Tibial nerve (tissue), 4 donors: ENCODE measurements at places on chromosomes 6 and 20. TPM values are rescaled to one million over a fixed set of nuclear protein-coding genes. Genes with fewer than 3 reads are reported as not detected.
A peak's percentile ranks its signal among the peaks of the same experiment; 100 is the strongest.

- H3K4me3 ChIP-seq = no peak overlapping the region
- DNase-seq = no peak
- H3K27me3 ChIP-seq = no peaks in the 10 kb centered on the region
- H3K36me3 ChIP-seq = no peaks in the 10 kb centered on the region
- peaks cover 75% of the 10 kb centered on the region for H3K4me1 ChIP-seq
- no peak overlapping the region for H3K27ac ChIP-seq
These were observed 10.4 kb downstream of the IGF2R start for GRCh38 chr6:159979136-159979874.

DNA sequence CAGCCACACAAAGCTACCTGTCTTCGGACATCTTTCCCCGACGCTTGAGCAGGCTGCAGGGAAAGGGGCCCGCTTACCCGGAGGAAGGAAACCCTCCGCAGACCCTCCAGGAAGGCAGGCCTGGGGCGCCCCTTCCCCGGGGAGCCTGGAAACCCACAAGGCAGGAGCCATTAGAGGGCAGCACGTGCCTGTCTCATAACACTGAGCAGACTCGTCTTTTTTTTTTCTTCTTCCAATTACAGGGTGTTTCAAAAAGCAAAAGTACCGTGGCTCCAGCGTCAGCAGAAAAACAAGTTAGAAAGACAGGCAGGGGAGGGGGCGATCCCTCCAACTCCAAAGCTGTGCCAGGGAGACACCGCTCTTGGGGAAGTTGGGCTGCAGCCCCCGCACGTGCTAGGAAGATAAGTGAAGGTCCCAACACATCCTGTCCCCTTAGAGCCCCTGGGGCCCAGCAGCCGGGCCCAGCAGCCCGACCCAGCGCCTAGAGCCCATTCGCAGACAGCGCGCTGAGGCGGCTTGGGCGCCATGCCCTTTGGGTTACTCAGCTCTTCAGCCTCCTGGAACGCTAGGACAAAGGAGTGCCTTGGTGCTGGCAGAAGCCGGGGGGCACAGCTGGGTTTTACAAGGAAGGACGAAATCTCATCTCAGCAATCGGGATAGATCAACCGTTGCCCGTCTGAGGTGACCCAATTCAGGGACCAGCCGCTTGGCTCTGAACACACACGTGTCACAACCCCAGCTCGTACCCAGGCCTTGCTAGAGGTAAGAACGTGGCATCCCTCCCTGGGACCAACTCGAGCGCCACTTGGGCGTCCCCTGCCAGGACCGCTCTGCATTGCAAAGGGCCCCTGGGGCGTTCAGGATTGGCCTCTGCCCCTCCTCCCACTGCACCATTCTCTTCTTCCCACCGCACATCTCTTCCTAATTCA, 136.3 kb downstream of the LY86 start:
- H3K36me3 ChIP-seq = no peaks in the 10 kb centered on the region
- peak overlapping the region; percentile 15 for H3K4me3 ChIP-seq
- H3K27ac ChIP-seq = peak overlapping the region; percentile 58

GRCh38 chr6:64589961-64590360, 954.4 kb downstream of the PHF3 start:
- H3K36me3 ChIP-seq = no peaks in the 10 kb centered on the region
- no peaks in the 10 kb centered on the region for H3K27me3 ChIP-seq
- no peak overlapping the region for H3K27ac ChIP-seq
- no peaks in the 10 kb centered on the region for H3K4me1 ChIP-seq

DNA sequence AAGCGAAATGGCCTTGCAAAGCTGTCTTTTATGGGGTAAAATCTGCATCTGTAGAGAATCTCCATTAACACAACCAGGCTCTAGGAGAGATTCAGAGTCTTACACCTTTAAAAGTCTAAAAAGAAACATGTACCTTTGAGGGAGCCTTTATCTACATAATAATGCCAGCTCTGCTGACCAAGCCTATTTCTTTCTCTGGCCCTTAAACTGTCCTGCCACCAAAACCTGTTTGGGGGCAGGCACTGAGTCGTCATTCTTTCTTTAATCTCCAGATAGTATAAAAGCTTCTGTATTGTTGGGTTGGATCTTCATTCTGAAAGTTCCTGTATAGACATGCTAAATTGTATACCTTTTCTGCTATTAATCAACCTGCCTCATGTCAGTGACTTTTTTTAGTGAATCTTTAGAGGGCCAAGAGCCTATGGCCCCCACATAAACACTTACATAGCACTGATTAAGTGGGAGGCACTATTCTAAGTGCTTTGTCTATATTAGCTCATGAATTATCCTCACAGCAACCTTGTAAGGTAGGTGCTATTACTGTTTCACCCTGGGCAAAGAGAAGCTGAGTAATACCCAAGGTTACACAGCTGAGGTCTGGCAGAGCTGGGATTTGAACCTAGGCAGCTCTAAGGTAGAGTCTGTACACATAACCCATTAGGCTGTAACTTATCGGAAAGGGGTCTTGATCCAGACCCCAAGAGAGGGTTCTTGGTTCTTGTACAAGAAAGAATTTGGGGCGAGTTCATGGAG, 232.3 kb upstream of the DTNBP1 start:
- H3K27me3 ChIP-seq = no peaks in the 10 kb centered on the region
- DNase-seq = no peak
- no peak overlapping the region for H3K27ac ChIP-seq
- H3K4me1 ChIP-seq = no peaks in the 10 kb centered on the region
- H3K36me3 ChIP-seq = no peaks in the 10 kb centered on the region

DNA sequence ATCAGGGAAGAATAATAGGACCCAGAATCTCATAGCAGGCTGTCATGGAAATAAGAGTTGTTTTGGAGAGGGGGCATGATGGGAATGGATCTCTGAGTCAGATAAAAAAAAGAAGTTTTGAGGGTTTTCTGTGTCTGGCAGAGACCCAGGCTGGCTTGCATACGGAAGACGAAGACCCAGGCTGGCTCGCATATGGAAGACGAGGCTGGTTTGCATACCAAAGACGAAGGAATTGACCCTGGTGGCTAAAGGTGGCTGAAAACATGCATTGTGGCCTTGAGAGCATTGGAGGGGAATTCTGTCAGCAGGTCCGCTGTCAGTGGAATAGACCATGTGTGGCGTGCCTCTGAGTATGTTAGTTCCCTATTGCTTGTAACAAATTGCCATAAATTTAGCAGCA, 335.1 kb downstream of the BTBD3 start:
- no peak overlapping the region for H3K27ac ChIP-seq
- H3K4me3 ChIP-seq = no peak overlapping the region
- DNase-seq = no peak
- no peaks in the 10 kb centered on the region for H3K4me1 ChIP-seq

DNA sequence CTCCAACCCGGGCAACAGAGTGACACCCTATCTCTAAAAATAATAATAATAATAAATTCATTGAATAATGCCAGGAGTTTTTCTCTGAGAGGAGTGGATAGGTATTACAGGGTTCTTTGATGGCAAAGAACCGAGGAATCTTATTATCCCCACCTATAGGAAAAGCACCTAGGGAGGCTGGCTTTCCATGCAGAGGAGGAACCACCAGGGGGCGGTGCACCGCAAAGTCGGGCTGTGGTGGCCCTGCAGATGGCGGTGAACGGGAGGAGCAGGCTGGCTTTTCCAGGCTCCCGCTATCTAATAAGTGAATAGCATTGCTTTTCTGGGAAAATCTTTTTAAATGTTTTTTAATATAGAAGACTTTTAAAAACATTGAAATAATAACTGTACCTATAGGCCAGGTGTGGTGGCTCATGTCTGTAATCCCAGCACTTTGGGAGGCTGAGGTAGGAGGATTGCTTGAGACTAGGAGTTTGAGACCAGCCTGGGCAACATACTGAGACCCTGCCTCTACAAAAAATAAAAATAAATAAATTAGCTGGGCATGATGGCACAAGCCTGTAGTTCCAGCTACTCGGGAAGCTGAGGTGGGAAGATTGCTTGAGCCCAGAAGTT, 864.2 kb downstream of the KIF16B start:
- no peaks in the 10 kb centered on the region for H3K36me3 ChIP-seq
- DNase-seq = peak; percentile 24
- H3K27ac ChIP-seq = no peak overlapping the region
- H3K4me1 ChIP-seq = no peaks in the 10 kb centered on the region
- no peaks in the 10 kb centered on the region for H3K27me3 ChIP-seq
- no peak overlapping the region for H3K4me3 ChIP-seq

DNA sequence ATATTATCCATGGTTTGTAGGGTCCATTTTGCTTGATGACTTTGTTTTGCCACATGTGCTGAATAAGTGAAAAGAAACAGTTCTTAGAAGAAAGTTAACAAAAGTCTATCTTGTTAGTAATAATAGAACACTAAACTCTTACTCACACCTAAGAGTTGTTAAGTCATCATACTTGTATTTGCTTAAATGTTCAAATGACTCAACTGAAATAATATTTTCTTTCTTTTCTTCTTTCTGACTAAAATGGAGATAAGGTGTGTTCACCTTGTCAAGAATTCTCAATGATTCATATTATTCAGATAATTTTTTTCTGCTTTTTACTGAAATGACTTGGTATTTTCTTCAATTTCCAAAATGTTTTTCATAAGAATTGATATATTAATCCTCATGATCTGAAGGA, 327.2 kb downstream of the HTR1B start:
- H3K27me3 ChIP-seq = no peaks in the 10 kb centered on the region
- no peak overlapping the region for H3K27ac ChIP-seq
- no peaks in the 10 kb centered on the region for H3K36me3 ChIP-seq
- no peak overlapping the region for H3K4me3 ChIP-seq

- no peaks in the 10 kb centered on the region for H3K36me3 ChIP-seq
- peaks cover 5% of the 10 kb centered on the region for H3K27me3 ChIP-seq
- no peak overlapping the region for H3K27ac ChIP-seq
- H3K4me3 ChIP-seq = no peak overlapping the region
- H3K4me1 ChIP-seq = no peaks in the 10 kb centered on the region
These were observed 27.0 kb upstream of the ECI2 start for GRCh38 chr6:4162370-4162769.

DNA sequence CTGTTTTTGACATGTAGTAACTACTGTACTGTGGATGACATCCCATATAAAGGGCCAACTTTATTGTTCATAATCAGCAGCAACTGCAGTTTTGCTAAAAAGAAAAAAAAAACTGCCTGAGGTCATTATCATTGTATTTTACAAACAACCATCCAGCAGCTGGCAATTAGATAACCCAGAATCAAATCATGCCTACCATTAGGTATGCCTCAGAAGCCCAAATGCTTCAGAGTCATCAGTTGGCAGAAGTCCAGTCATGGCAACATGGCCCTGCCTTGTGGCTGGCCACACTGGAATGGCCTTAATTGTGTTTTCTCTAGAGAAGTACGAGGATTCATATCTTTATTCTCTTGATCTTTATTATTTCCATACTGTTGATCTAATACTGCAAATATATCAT, 462.4 kb upstream of the NRSN1 start:
- no peaks in the 10 kb centered on the region for H3K36me3 ChIP-seq
- no peaks in the 10 kb centered on the region for H3K4me1 ChIP-seq
- no peaks in the 10 kb centered on the region for H3K27me3 ChIP-seq
- no peak overlapping the region for H3K4me3 ChIP-seq
- DNase-seq = no peak

- H3K36me3 ChIP-seq = no peaks in the 10 kb centered on the region
- DNase-seq = no peak
These were observed 131.6 kb downstream of the DST start for GRCh38 chr6:56510984-56511531.

DNA sequence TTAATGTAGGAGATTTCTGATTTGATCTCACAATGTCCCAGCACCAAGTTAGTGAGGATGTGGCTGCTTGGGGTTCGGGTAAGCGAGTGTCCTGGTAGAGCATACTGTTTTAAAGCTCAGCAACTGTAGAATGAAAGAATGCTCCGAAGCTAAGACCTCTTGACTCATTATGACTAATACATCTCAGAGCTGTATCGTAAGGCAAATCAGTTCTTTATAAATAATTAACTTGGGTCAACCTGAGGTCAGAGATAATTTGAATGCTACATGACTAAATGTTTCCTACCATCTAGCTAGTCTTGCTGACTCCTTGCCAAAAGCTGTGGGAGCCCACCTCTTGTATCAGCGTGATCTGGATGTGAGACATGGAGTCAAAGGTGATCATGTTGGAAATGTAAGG, 128.8 kb upstream of the PDE7B start:
- H3K4me1 ChIP-seq = no peaks in the 10 kb centered on the region

GRCh38 chr6:133637874-133638273, 251.0 kb upstream of the TCF21 start:
- H3K27me3 ChIP-seq = no peaks in the 10 kb centered on the region
- H3K4me3 ChIP-seq = no peak overlapping the region
- H3K4me1 ChIP-seq = no peaks in the 10 kb centered on the region
- no peaks in the 10 kb centered on the region for H3K36me3 ChIP-seq
- no peak overlapping the region for H3K27ac ChIP-seq

GRCh38 chr20:10642856-10643559, 30.8 kb downstream of the JAG1 start:
- no peaks in the 10 kb centered on the region for H3K4me1 ChIP-seq
- no peak for DNase-seq
- peaks cover 3% of the 10 kb centered on the region for H3K36me3 ChIP-seq
- H3K27me3 ChIP-seq = no peaks in the 10 kb centered on the region
- H3K4me3 ChIP-seq = no peak overlapping the region
- H3K27ac ChIP-seq = no peak overlapping the region

DNA sequence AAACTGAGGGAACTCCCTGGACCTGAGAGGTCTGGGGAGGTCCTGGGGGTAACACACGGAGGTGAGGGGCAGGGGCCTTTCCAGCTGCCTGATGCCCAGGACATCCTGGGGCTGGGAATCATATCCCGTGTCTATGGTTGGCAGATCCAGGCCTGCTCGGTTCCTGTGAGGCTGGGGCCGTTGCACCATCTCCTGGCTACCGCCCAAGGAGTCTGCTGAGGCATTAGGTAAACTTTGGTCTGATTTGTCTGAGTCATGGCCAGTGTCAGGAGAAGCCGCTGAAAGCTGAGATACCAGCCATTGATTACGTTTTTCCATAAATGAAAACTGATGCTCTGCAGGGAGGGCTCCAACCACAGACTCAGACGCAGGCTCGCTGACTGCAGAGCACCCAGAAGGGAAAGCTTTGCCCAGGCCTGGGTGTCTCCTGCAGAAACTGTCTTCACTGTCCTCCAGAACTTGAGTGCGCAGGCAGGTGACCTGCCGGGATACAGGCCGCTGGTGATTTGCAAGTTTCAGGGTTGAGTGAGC, 14.2 kb downstream of the TRAF3IP2 start:
- H3K36me3 ChIP-seq = no peaks in the 10 kb centered on the region
- no peaks in the 10 kb centered on the region for H3K27me3 ChIP-seq

NFYA gene
- 32.7 TPM for total RNA-seq

SRSF12 gene
- total RNA-seq = under 0.01 TPM

DAAM2 gene
- 95.1 TPM for total RNA-seq

BPI gene
- total RNA-seq = not detected
